ENCODE measurements at places on chromosomes 12 and 14. TPM values are rescaled to one million over a fixed set of nuclear protein-coding genes. Genes with fewer than 3 reads are reported as not detected.

NYNRIN gene
- 13.2 TPM for total RNA-seq

FITM1 gene
- not detected for total RNA-seq

KRT76 gene
- total RNA-seq = not detected

TTC5 gene
- total RNA-seq = 25.2 TPM

TOMM20L gene
- total RNA-seq = not detected

CLEC6A gene
- total RNA-seq = not detected

TMEM229B gene
- 0.33 TPM for total RNA-seq

SVOP gene
- 0.25 TPM for total RNA-seq

CCDC59 gene
- 94.0 TPM for total RNA-seq

RERG gene
- not detected for total RNA-seq

CMKLR1 gene
- not detected for total RNA-seq

CLEC4A gene
- total RNA-seq = 0.33 TPM

AQP6 gene
- 0.12 TPM for total RNA-seq

NUAK1 gene
- 9.8 TPM for total RNA-seq

KRT80 gene
- 0.25 TPM for total RNA-seq

MAP3K9 gene
- total RNA-seq = 1.4 TPM

GPR135 gene
- total RNA-seq = 3.0 TPM

CISTR gene
- total RNA-seq = not detected

ANKRD33 gene
- 0.11 TPM for total RNA-seq

DCN gene
- total RNA-seq = 87.0 TPM

P2RX2 gene
- total RNA-seq = not detected

SYCP3 gene
- total RNA-seq = 0.11 TPM

CLEC1B gene
- not detected for total RNA-seq

CAPZA3 gene
- not detected for total RNA-seq

ABCC9 gene
- 37.9 TPM for total RNA-seq

GRIP1 gene
- total RNA-seq = 3.5 TPM

SAMD15 gene
- total RNA-seq = 2.2 TPM

NUBPL gene
- total RNA-seq = 14.9 TPM

C12orf60 gene
- total RNA-seq = 0.50 TPM

KRT82 gene
- total RNA-seq = not detected

GPR162 gene
- 6.0 TPM for total RNA-seq

AKT1 gene
- total RNA-seq = 203 TPM

RAB15 gene
- 2.7 TPM for total RNA-seq

FLRT2 gene
- total RNA-seq = 2.2 TPM

CMA1 gene
- total RNA-seq = not detected

CLMN gene
- 0.22 TPM for total RNA-seq

PCED1B gene
- 0.66 TPM for total RNA-seq

TAC3 gene
- not detected for total RNA-seq

All from uterine smooth muscle cell (primary cell).